ENCODE measurements at places on chromosomes 16 and 17. TPM values are rescaled to one million over a fixed set of nuclear protein-coding genes. Genes with fewer than 3 reads are reported as not detected.

The TTC19 gene
- 50.7 TPM for total RNA-seq

The ABCC6 gene
- total RNA-seq, result 1.8 TPM

The CDC42EP4 gene
- total RNA-seq, result 13.1 TPM

The RAB26 gene
- 4.3 TPM for total RNA-seq

The VPS35 gene
- total RNA-seq, result 58.1 TPM

The ADORA2B gene
- 3.3 TPM for total RNA-seq

The KIAA0753 gene
- 29.2 TPM for total RNA-seq

The PSMD3 gene
- 198 TPM for total RNA-seq

The TBC1D3H gene
- total RNA-seq, result not detected

The TLCD3B gene
- total RNA-seq, result 26.9 TPM

The CES3 gene
- 1.6 TPM for total RNA-seq

The CTRB1 gene
- total RNA-seq, result not detected

The KRTAP4-5 gene
- total RNA-seq, result not detected

The PIK3R6 gene
- 0.23 TPM for total RNA-seq

The SLFN14 gene
- total RNA-seq, result not detected

The TP53TG3F gene
- not detected for total RNA-seq

The ZNHIT3 gene
- total RNA-seq, result 60.8 TPM

The KRT32 gene
- total RNA-seq, result not detected

The GAST gene
- total RNA-seq, result not detected

The PRSS21 gene
- total RNA-seq, result 2.7 TPM

The CPNE7 gene
- 23.7 TPM for total RNA-seq

The CDRT4 gene
- 2.6 TPM for total RNA-seq

The ZNF598 gene
- 47.6 TPM for total RNA-seq

The ASPHD1 gene
- 17.8 TPM for total RNA-seq

The SERPINF2 gene
- total RNA-seq, result 1.6 TPM

The ACSM2B gene
- not detected for total RNA-seq

The TLCD3A gene
- 23.8 TPM for total RNA-seq

The SPATA33 gene
- 13.5 TPM for total RNA-seq

The CRK gene
- total RNA-seq, result 51.9 TPM

The SLC46A1 gene
- 8.7 TPM for total RNA-seq
